ENCODE measurements at places on chromosomes 16 and 17. TPM values are rescaled to one million over a fixed set of nuclear protein-coding genes. Genes with fewer than 3 reads are reported as not detected.

ITGB3 gene
- 15.6 TPM for total RNA-seq

KRT20 gene
- not detected for total RNA-seq

TVP23A gene
- total RNA-seq, result not detected

CLCN7 gene
- 91.4 TPM for total RNA-seq

APOH gene
- total RNA-seq, result not detected

TCAP gene
- total RNA-seq, result 0.37 TPM

KIF18B gene
- total RNA-seq, result 0.09 TPM

DNASE1L2 gene
- 0.43 TPM for total RNA-seq

KIF19 gene
- under 0.01 TPM for total RNA-seq

PYDC1 gene
- total RNA-seq, result not detected

SYCE1L gene
- total RNA-seq, result 0.46 TPM

FBXW10 gene
- 0.09 TPM for total RNA-seq

CNEP1R1 gene
- total RNA-seq, result 23.5 TPM

NPIPB6 gene
- 0.57 TPM for total RNA-seq

NXPH3 gene
- 0.14 TPM for total RNA-seq

OSGIN1 gene
- total RNA-seq, result 2.5 TPM

C1QTNF1 gene
- total RNA-seq, result 77.1 TPM

CPHXL gene
- not detected for total RNA-seq

GRB7 gene
- total RNA-seq, result not detected

RGS9 gene
- total RNA-seq, result 2.8 TPM

SOX15 gene
- 0.18 TPM for total RNA-seq

GALK1 gene
- total RNA-seq, result 49.0 TPM

TLCD1 gene
- 4.3 TPM for total RNA-seq

ABCA6 gene
- 9.9 TPM for total RNA-seq

PRSS21 gene
- not detected for total RNA-seq

CYBA gene
- 407 TPM for total RNA-seq

NPB gene
- 0.28 TPM for total RNA-seq

PRSS8 gene
- total RNA-seq, result under 0.01 TPM

UTS2R gene
- total RNA-seq, result not detected

KRTAP4-1 gene
- not detected for total RNA-seq

SOX9 gene
- 0.65 TPM for total RNA-seq

ZNF469 gene
- 4.6 TPM for total RNA-seq

CHD9NB gene
- total RNA-seq, result 1.1 TPM

TMEM98 gene
- total RNA-seq, result 215 TPM

ITGAD gene
- total RNA-seq, result not detected

ATP6V0D1 gene
- 94.4 TPM for total RNA-seq

NT5M gene
- total RNA-seq, result 1.3 TPM

KCNH4 gene
- total RNA-seq, result not detected

GPR139 gene
- not detected for total RNA-seq

PLCD3 gene
- 21.7 TPM for total RNA-seq

TMEM238L gene
- not detected for total RNA-seq

CTRL gene
- total RNA-seq, result 0.74 TPM

MYH3 gene
- total RNA-seq, result 0.43 TPM

CDYL2 gene
- 0.85 TPM for total RNA-seq

DLX4 gene
- not detected for total RNA-seq

DCTPP1 gene
- total RNA-seq, result 6.9 TPM

CDT1 gene
- 1.2 TPM for total RNA-seq

SPNS3 gene
- under 0.01 TPM for total RNA-seq

ODAD4 gene
- total RNA-seq, result 0.74 TPM

TP53TG3B gene
- total RNA-seq, result not detected

CDK10 gene
- total RNA-seq, result 29.5 TPM

CIITA gene
- total RNA-seq, result 0.09 TPM

CARD14 gene
- total RNA-seq, result 0.18 TPM

TVP23B gene
- total RNA-seq, result 109 TPM

HNF1B gene
- not detected for total RNA-seq

PERCC1 gene
- not detected for total RNA-seq

C16orf95 gene
- total RNA-seq, result 3.4 TPM

All from smooth muscle cell of bladder (primary cell).